Trophoblast cell (in vitro differentiated cells and primary cell): ENCODE measurements at places on chromosomes 11 and 22.

DNA sequence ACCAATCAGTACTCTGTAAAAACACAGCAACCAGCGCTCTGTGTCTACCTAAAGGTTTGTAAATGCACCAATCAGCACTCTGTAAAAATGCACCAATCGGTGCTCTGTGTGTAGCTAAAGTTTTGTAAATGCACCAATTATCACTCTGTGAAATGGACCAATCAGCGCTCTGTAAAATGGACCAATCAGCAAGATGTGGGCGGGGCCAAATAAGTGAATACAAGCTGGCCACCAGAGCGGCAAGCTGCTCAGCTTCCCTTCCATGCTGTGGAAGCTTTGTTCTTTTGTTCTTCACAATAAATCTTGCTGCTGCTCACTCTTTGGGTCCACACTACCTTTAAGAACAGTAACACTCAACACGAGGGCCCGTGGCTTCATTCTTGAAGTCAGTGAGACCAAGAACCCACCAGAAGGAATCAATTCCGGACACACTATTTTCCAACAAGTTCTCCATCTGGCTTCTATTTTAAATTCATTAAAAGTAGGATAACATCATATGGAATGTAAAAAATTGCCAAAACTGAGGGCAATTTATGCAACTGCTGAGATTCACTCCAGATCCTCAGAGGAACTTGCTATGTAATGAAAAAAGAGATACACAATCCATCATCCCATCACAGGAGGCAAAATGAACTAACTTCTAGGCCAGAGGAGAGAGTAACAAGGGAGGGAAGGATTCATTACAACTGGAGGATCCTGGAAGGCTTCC lies 3.1 kb upstream of the PANX1 start:
- no peak for DNase-seq

DNA sequence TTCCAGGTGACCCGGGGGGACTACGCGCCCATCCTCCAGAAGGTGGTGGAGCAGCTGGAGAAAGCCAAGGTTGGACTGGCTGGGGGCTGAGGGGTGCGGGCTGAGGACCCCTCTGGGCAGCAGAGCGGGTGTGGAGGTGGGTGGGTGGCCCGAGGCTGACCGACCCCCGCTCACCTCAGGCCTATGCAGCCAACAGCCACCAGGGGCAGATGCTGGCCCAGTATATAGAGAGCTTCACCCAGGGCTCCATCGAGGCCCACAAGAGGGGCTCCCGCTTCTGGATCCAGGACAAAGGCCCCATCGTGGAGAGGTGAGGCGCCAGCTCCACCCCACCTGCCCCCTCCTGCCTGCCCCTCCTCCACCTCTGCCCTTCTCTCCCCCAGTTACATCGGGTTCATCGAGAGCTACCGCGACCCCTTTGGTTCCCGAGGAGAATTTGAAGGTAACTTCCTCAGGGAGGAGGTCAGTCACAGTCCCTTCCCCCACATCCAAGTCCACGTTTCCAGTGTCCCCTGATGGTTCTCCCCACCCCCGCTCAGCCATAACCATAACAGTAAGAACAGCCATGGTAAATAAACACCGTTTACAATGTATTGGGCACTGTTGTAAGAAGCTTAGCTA lies 11.2 kb downstream of the DPP3 start:
- DNase-seq: no peak

GRCh38 chr22:46714550-46714949 lies 23.5 kb downstream of the CERK start:
- DNase-seq: no peak

GRCh38 chr22:49660321-49660720 lies 167.4 kb downstream of the BRD1 start:
- DNase-seq: no peak

DNA sequence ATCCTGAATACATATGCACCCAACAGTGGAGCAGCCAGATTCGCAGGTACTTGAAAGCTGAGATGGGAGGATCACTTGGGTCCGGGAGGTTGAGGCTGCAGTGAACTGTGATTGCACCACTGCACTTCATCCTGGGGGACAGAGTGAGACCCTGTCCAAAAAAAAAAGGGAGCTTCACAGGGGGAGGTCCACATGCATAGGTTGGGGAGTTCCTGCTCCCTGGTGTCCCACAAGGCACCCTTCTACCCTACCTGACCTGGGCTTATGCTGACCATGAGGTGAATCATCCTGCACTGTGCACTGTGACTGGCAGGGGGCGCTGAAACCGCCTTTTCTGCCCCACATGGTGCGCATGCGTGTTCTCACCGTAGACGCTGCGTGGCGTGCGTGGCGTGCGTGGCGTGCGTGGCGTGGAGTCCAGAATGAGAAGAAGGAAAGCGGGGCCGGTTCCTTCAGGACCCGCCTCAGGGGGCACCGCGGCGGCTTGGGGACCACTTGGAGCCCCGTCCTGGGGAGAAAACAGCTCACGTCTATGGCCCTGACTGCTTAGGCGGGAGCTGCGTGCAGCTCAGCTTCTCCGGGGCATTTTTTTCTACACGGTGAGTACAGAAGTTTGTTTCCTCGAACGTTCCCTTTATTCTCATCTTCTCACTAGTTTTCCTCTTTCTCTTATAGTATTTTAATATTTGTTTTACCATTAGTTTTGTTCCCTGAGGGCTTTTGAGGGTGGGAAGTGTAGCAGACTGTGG lies 116.6 kb upstream of the GRK3 start:
- peak; percentile 94 for DNase-seq

DNA sequence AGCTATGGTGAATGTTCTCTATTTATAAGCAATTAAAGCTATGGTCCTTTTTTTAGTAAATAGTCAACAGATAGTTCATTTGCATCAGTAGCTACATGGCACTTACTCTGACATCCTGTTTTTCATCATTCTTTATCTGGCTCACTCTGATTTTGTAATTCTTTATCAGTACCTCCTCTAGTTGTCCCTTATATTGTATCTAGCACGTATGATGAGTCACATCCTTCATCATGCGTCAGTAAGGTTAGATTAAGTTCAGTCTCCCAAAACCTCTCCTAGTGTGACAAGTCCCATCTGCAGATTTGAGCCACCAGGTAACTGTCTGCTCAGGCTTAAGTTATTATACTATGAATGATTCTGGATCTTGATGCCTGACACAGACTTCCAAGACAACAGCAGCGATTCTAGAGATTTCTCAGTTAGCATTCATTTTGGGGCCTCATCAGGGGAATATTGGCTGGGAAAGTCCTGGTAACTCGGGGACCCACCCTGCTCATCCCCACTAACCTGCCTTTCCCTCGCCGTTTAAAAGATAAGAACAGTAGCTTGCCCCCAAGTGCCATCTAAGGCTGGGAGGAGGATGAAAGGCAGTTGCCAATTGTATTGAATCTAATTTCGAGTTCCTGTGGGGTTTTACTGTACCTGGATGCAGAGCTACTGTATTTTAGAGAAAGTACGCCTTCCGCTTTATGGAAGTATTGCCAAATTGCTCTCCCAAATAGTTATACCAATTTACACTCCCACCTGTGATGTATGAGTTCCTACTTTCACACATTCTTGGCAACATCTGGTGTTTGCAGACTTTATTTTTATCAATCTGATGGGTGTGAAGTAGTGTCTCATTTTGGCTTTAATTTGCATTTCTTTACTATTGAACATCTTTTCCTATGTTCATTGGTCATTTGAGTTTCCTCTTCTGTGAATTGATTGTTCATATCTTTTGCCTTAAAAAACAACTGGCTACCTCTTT lies 55.9 kb downstream of the ZC3H12C start:
- peak; percentile 71 for DNase-seq

DNA sequence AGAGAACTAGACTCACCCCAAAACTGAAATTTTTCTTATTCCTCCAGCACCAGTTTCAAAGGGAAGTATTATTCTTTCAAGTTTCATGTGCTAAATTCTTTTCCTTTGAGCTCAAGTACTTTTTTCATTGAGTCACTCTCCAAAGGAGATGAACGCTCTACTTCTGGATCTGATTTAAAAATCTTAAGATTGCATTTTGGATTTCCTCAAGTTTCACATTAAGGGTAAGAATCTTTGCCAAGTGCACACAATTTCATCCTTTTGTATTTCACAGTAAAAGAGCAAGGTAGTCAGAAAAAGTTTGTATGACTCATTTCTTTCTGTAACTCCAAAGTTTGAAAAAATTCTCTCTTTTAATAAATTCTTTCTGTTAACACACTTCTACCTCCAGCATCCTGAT lies 435.5 kb downstream of the RAB38 start:
- DNase-seq: no peak

- no peak for DNase-seq
Measured at GRCh38 chr11:35057926-35058668, 80.9 kb upstream of the CD44 start.

DNA sequence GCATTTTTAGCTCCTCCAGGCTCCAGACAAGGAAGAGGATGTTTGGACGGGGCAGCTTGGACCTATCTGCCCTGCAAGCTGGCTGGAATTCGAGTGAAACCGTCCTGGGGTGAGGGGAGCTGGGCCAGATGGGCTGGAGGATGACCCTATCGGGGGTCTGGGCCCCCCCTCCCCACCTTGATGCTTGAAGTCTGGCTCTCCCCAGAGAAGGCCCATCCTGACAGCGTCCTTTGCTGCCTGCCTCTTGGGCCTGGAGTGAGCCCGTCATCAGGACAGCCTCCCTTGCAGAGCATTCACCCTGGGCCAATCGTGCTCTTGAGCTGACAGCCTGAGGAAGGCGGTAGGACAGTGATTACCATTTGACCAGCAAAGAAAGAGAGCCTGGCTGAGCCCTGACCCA lies 5.3 kb upstream of the PDGFB start:
- no peak for DNase-seq

DNA sequence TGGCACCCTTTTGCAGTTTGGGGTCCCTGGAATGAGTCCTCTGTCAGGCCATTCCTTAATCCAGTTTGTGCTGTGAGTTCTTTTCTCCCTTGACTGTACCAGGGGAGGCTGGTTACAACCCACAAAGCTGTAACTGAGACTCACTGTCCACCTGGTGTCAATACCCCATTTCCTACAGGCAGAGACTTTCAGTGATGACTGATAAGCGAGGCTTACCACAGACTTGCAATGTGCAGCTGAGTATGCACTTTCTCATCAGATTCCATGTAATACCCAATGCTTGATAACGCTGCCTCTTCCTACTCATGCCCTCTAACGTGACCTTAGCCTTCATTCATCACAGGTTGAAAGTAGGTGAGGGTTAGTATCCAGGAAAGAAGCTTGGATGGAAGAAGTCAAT lies 120.1 kb downstream of the INSC start:
- DNase-seq: no peak

- DNase-seq: no peak
Measured at GRCh38 chr22:25668437-25668836, 73.6 kb upstream of the MYO18B start.

DNA sequence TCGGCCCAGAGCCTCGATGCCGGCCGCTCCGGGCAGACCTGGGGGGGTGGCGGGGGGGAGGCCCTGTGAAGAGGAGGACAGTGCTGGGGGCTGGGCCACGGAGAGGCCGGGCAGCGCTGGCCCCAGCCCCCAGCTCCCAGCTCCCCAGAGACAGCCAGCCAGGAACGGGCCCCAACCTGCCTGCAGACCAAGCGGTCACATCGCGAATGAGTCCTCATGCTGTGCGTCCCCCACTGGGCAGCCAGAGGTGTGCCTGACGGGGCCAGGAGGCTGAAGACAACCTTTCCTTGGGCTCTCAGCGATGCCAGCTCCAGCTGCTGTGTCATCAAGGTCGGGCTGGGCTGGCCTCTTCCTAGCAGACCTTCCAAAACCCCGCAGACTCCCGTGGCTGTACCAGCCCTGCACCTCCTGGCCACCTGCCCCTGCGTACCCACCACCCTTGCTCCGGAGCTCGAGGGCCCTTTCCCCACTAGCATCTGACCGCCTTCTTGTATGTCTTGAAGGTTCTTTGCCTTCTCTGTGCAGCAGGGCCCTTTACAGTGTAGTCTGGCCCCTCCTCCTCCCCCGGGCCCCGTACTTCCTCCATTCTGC lies 88.4 kb downstream of the CDKN1C start:
- no peak for DNase-seq

- no peak for DNase-seq
Measured at GRCh38 chr11:75202195-75202594, 38.4 kb upstream of the TPBGL start.

DNA sequence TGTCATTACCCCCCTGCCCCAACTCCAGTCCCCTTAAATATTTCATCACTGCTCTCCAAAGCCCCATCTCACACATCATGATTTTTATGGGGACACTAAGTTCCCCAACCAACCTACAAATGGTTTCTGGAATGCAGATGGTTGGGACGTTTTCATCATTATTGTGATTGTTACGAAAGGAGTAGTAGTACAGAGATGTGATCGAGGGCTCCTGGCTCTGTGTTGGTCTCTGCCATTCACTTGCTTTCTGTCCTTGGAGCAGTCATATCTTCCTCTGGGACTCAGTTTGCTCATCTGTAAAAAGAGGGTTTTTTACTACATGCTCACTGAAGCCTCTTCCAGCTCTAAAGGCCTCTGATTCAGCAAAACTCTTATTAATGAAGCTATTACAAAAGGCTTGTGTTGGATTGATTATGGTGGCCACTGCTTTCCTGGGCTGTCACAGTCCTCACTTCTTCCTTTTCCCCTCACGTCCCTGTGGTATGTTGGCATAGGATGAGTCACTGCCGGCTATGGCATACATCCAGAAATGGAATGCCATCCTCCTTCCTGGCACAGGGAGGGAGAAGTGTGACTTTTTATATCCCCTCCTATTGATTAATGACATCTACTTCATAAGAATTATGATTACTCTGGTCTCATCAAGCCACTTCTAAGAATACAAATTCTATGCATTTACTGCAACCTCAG lies 593.7 kb downstream of the METTL15 start:
- no peak for DNase-seq

- DNase-seq: no peak
Measured at GRCh38 chr11:27716835-27717234, 16.6 kb upstream of the BDNF start.

DNA sequence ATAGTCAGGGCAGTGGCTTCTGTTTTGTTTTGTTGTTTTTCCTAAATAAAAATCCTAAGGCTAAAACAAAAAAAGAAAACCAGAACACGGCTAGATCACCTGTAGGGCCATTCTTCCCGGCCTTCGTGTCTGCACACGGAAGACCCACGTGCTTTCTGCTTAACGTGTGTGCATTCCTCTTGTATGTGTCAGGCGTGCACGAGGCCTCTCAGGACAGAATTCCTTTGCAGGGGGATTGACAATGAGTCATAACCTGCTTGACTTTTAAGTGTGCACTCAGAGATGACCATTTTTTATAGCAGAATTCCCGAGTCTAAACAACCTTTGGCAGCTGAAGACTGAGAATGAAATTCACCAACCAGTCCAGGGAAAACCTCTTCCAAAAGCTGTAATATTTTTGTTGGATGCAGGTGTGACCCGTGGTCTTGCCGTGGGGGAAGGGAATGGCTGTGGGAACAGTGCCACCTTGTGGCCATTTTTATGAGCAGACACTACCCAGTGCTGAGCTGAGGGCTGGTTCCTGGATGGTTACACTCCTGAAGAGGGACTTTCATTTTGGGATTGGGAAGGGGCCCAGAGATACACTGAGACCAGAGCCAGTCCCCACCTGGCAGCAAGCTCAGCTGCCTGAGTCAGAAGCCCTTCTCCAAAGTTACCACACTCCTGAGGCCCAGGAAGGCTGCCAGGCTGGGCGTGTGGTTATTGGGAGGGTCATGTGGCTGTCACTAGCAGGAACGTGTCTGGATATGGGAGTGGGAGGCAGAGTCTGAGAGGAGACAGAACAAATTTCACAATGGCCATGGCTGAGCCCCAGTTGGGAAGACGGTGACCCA lies 35.7 kb upstream of the DKK3 start:
- DNase-seq: peak; percentile 80

- peak; percentile 64 for DNase-seq
Measured at GRCh38 chr11:35013514-35014233, 97.3 kb downstream of the PDHX start.
